ENCODE measurements at places on chromosomes 6 and 20. TPM values are rescaled to one million over a fixed set of nuclear protein-coding genes. Genes with fewer than 3 reads are reported as not detected.

ID4 gene
- not detected for total RNA-seq

MPIG6B gene
- 19.0 TPM for total RNA-seq

DNA sequence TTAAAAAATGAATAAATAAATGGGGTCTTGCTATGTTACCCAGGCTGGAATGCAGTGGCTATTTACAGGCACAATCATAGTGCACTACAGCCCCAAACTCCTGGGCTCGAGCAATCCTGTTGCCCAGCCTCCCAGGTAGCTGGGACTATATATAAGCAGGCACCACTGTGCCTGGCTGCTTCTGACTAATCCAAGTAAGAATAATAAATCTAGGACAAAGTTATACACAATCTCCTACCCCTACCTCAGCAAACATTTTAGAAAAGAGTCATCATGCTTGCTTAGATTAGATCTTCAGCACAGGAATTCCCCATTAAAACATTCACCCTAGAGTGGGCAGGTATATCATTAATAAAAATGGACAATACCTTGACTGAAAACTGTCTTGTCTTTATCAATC lies 124.6 kb downstream of the REV3L start:
- H3K27me3 ChIP-seq, result no peaks in the 10 kb centered on the region
- peaks cover 30% of the 10 kb centered on the region for H3K36me3 ChIP-seq
- no peak for DNase-seq
- no peaks in the 10 kb centered on the region for H3K4me1 ChIP-seq
- no peak overlapping the region for H3K4me3 ChIP-seq
- H3K27ac ChIP-seq, result no peak overlapping the region

ENPP5 gene
- 9.3 TPM for total RNA-seq

RTN4IP1 gene
- 5.5 TPM for total RNA-seq

DNA sequence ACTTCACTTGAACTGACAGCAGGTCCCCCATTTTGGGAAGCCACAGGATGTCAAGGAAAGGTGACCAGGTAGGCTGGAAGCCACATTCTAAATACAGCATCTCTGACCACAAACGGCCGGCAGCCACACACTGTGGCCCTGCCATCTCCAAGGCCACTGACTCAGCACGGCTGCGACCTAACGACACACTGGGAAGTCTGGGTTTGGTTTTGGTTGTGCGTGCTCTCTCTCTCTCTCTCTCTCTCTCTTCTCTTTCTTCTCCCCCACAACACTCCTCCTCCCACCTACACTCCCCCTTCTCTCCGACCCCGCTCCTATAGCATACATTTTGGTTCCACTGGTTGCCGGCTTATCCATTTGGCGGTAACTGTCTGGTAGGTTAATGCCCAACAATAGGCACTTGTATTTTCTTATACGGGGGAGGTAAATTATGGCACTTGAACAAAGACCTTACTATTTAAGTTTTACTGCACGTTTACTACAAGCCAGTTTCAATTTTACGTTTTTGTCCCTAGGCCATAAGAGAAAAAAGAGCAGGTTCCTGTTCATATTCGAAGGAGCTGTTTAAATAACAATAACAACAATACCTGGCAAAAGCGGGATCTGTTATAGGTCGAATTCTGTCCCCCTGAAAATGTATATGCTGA lies 103.6 kb downstream of the GMDS start:
- peaks cover 20% of the 10 kb centered on the region for H3K4me1 ChIP-seq
- H3K36me3 ChIP-seq, result no peaks in the 10 kb centered on the region
- DNase-seq, result no peak

PRICKLE4 gene
- total RNA-seq, result not detected

DNA sequence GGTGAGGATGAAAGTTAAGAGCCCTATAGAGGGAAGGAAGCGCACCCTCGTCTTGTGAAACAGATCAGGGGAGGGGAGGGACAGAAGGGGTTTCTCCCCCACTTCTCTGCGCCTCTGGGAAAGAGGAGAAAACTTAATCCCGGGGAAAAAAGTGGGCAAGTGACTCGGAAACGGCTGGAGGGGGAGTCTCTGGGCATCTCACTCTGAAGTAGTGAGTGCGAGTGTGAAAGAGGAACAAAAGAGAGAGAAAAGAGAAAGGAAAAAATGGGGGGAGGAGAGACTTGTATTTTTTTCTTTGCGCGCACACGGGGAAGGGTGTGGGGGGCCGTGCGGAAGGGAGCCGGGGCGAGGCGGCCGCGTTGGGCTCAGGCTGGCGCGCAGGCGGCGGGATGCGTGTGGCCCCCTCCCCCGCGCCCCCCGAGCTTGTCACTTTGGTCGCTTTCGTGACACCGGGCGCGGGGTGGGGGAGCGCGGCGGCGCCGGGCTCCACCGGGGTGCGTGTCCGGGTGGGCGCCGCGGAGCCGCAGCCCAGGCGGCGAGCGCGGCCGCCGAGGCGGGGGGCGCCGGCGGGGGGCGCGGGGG lies 454 bp downstream of the L3MBTL3 start:
- H3K4me1 ChIP-seq, result peaks cover 4% of the 10 kb centered on the region
- H3K4me3 ChIP-seq, result peak overlapping the region; percentile 71
- H3K27me3 ChIP-seq, result no peaks in the 10 kb centered on the region

GRCh38 chr6:84501315-84501714 lies 263.1 kb downstream of the TBX18 start:
- DNase-seq, result no peak
- no peaks in the 10 kb centered on the region for H3K27me3 ChIP-seq
- H3K27ac ChIP-seq, result no peak overlapping the region

DNA sequence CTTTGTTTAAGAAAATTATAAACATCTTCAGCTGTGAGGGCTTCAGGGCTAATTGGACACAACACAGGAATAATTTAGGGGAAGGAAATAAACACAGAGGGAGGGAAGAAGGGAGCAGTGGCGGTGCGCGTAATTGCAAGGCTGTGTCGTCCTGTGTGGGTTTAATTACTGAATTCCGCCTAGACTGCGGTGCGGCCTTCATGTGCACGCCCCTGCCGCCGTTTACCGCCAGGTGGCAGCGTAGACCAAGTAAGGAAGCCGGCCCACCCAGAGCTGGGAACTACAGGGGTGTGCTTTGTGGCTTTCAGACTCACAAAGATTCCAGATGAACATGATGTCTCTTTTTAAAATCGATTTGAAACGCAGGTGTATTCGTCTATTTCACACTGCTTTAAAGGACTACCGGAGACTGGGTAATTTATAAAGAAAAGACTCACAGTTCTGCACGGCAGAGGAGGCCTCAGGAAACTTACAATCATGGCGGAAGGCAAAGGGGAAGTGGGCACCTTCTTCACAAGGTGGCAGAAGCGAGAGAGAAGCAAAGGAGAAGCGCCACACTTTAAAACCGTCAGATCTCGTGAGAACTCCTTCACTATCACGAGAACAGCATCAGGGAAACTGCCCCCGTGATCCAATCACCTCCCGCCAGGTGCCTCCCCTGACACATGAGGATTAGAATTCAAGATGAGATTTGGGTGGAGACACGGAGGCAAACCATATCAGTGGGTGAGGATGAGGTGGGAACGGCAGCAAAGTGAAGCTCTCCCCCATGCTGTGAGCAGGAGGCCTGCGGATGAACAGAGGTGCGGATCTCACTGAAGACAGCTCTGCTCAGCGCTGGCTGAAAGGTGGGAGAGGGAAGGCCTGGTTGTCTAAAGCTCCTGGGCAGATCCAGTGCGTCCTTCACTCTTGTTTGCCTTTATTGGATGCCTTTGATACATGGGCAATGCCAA lies 222.0 kb upstream of the PDE10A start:
- H3K27me3 ChIP-seq, result no peaks in the 10 kb centered on the region
- H3K27ac ChIP-seq, result no peak overlapping the region
- H3K36me3 ChIP-seq, result no peaks in the 10 kb centered on the region
- no peak overlapping the region for H3K4me3 ChIP-seq
- H3K4me1 ChIP-seq, result peaks cover 6% of the 10 kb centered on the region
- peak; percentile 69 for DNase-seq

- no peak overlapping the region for H3K4me3 ChIP-seq
- H3K4me1 ChIP-seq, result peaks cover 4% of the 10 kb centered on the region
- no peaks in the 10 kb centered on the region for H3K36me3 ChIP-seq
- no peaks in the 10 kb centered on the region for H3K27me3 ChIP-seq
Measured at GRCh38 chr20:32244150-32244823, 33.2 kb upstream of the KIF3B start.

Measured in natural killer cell (primary cell).